ENCODE measurements at places on chromosomes 1 and 21.

DNA sequence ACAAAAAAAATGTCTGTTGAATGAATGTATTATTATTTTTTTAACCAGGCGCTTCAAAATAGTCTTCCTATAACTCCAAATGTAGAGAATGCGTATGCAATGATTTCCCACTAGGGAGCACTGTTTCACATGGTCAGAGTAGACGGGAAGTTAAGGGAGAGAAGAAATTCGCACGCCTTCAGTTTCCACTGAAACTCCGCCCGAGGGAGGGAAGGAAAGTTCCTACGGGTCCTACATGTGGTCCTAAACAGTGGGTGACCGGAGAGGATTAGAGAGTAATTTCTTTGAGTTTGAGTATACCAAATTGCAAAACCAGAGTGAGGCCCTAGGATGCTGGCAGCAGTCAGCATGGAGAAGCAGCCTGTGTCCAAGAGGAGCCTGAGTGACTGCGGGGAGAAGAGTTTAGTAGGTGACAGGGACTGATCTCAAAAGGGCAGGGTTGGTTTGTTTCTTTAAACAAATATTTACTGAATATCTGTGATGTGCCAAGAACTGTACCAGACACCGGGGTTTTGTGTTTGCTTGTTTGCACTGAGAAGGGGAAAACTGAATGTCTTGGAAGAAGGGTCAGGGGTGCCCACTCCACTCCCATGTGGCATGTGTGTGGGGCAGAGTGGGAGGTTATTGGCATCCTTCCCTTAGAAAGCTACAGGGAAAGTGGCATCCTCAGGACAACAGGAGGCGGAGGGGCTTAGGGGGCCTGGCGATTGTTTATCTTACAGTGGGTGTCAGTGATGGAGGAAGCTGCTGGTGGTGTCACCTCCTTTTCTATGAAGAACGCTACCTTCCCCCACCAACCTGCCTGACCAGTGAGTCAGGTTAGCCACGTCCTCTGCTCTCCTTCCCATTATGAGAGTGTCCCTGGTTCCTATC is 22.8 kb downstream of the RNU5D-1 start:
- DNase-seq: no peak

- DNase-seq: no peak
Measured at GRCh38 chr1:94582565-94582964, 41.0 kb upstream of the F3 start.

DNA sequence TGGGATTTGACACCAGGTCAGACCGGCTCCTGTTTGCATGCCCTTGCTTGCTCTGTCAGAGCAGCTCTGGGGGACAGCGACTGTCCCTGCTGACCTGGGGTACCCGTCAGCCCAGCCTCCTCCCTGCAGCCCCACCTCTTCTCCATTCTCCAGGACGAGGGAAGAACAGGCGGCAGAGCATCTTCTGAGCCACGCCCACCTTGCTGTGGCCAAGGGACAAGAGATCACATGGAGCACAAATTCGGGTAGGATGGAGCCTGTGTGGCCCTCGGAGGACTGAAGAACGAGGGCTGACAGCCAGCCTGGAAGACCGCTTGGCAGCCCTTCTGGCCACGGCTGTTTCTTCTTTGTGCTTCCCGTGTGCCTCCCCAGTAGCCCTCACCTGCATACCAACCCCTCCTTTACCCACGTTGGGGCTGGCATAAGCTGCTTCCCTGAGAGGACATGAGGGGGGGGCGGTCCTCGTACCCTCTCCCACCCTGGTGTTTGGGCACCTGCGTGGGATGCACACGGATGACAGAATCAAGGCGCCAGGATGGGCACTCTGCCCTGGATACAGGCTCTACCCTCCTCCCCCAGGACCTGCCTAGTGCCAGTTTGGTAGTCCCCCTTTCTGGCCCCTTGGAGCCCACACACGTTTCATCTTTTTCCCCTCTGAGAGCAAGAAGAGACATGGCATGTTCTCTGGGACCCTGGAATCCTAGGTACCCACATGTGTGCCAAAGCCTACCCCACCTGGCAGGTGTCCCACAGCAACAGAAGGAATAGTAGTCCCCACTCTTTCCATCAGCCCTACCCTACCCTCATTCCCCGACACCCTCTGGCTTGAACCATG is 26.9 kb downstream of the CDK18 start:
- DNase-seq: no peak

DNA sequence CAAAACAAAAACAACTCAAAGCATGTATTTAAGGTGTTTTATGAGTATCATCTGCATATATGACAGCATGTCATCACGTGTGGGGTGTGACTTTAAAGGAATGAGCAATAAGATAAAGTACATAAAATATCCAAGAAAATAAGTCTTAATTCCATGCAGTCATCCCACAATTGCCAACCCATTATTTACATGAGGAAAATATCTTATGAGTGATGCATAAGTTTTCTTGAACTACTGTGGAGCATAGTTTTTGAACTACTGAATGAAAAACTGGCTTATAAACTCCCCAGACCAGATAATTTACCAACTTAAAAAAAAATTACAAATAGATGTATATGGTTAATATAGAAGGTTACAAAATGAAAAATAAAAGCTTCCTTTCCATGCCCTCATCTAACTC is 29.7 kb upstream of the MTMR11 start:
- DNase-seq: no peak

DNA sequence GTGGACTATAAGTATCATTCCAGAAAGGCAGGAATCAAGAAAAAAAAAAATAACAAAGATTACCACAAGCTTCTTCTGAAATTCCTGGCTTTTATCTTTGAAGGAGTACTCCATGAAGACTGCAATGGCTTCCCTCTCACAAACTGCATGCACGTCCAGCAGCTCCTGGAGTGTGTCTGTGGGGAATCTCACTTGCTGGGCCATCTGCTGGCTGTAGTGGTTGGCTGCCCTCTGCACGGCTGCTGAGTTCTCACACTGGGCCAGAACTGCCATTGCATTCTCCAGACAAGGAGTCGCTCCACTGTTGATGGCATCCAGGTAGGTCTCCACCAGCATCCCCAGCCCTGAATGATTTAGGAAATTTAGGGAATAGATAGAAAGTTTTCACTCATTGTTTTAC is 23.3 kb upstream of the GBP2 start:
- DNase-seq: peak; percentile 35

- DNase-seq: no peak
Measured at GRCh38 chr1:192979542-192979941, 79.6 kb downstream of the UCHL5 start.

- DNase-seq: no peak
Measured at GRCh38 chr1:239606850-239607400, 220.6 kb downstream of the CHRM3 start.

- no peak for DNase-seq
Measured at GRCh38 chr1:19850214-19850613, 32.0 kb upstream of the OTUD3 start.

GRCh38 chr1:157830887-157831286 is 10.7 kb downstream of the CD5L start:
- DNase-seq: no peak

DNA sequence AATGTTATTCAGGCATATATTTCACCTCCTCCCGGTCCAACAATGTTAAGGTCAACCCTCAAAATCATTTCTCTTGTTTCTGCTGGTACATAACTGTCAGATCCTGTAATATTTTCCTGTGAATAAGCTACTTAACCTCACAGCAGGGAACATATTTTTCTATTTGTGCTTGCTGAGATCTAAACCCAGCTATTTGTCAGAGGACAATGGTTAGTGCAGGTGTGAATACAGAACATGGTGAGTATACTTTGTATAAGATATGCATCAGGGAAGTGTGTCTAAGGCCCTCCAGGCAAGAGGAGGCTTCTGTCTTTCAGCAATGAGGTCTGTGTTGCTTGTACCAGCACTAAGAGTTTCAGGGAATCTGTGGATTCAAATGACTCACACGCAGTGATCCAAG is 970.6 kb downstream of the NCAM2 start:
- no peak for DNase-seq

- no peak for DNase-seq
Measured at GRCh38 chr1:109181807-109182163, 31.9 kb upstream of the SARS1 start.

GRCh38 chr1:175576865-175577264 is 166.5 kb downstream of the TNR start:
- DNase-seq: no peak

GRCh38 chr1:216749232-216749631 is 26.0 kb upstream of the ESRRG start:
- no peak for DNase-seq

- DNase-seq: peak; percentile 27
Measured at GRCh38 chr1:910881-911721, 12.6 kb upstream of the SAMD11 start.

- DNase-seq: no peak
Measured at GRCh38 chr1:34267326-34267725, 90.6 kb downstream of the C1orf94 start.

GRCh38 chr1:160080381-160081100 is 797 bp upstream of the KCNJ9 start:
- DNase-seq: no peak

- no peak for DNase-seq
Measured at GRCh38 chr21:36122977-36123376, 11.9 kb upstream of the CBR3 start.

DNA sequence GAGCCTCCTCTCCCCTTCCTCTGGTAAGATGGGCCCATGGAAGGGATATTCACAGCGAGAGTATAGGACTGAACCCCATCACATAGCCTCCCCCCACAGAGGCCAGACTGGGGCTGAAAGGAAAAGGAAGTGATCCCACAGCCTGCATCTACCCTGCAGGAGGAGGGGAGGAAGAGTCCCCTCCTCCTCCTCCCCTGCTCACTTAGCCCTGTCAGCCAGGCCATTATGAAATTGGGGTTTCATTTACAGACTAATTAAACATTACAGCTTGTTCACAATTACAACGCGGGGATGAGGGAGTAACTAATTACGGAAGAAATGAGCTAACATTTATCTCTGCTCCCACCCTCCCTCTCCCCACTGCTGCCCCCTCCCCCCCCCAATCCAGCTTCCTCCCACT is 25.4 kb downstream of the DMAP1 start:
- DNase-seq: no peak

DNA sequence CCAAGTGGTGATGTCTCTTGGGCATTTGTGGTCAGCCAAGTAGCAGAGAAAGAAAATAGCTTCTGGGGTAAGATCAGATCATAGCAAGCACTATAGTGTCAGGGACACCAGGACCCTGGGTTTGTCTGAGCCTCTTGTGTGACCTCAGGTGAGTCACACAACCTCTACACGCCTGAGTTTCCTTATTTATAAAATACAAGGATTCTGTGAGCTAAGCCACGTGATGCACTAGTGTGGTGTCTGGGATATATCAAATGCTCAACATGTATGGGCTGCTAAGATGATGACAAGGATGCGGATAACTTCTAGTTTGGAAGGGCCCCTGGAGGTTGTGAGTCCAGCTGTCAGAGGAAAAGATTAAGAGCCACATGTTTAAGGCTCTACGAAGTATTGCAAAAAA is 24.5 kb upstream of the ZNF436 start:
- no peak for DNase-seq

GRCh38 chr1:7538033-7538432 is 233.1 kb upstream of the VAMP3 start:
- no peak for DNase-seq
